Inflammatory macrophage treated with lipopolysaccharide for 1 hour (primary cell): ENCODE measurements at places on chromosomes 11 and 22.
A peak's percentile ranks its signal among the peaks of the same experiment; 100 is the strongest.

GRCh38 chr11:75238595-75239440 lies 1.8 kb upstream of the TPBGL start:
- DNase-seq: no peak

DNA sequence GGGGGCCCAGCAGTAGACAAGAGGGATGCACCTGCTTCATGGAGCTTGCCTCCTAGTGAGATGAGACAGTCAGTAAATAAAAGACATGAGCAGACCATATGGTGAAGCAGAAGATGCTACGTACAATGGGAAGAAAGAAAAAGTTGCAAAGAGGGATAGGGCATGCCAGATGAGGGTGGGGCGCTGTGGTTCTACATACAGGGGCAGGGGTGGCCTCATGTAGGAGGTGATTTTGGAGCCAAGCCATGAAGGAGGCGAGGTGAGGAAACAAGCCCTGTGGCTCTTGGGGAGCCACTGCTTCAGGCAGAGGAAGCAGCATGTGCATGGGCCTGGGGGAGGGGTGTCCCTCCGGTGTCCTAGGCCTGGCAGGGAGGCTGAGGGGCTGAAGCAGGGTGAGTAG lies 15.2 kb downstream of the NAT10 start:
- no peak for DNase-seq

DNA sequence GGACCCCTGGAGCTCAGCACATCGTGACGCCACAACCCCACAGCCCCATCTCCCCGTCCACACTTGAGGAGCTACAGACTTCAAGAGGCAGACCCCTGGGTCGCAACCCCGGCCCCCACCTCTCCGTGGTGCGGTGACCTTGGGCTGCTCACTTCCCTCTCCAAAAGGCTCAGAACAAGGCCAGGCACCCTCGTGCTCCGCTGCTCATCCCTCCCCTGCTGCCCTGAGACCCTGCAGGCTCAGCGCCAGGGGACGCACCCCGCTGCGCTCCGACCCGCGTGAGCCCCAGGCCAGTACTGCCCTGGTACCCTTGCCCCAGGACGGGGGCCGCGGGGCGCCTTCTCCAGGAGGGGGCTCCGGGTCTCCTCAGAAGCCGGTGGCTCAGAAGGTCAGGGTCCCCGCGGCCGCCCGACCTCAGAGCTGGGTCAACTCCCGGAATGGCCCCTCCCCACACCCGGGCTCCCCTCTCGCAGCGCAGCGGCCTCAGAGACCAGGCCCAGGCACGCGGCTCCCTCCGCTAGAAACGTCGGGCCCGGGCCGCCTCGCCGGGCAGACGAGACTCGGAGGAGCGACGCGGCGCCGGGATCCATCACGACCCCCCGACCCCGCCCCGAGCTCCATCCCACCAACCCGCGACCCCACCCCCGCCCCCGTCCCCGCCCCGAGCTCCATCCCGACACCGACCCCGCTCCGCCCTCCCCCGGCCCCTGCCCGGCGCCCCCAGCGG lies 563 bp downstream of the GATD1 start:
- DNase-seq: peak; percentile 17

DNA sequence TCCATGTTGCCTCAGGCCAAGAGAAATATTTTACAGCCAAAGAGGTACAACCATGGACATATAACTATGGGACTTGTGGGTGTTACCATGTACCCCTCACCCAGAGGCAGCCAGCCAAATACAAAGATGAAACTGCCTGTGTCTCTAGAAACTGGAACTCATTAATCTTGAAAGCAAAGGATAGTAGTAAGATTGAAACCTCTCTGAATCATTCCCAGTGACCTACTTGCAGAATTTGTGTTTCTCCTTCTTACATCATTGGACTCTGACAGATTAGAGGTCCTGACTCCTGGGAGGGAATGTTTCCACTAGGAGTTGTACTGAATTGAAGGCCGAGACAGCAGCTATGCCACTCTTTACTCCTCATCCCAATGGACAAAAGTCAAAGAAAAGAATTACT lies 257.4 kb upstream of the UBASH3B start:
- no peak for DNase-seq

DNA sequence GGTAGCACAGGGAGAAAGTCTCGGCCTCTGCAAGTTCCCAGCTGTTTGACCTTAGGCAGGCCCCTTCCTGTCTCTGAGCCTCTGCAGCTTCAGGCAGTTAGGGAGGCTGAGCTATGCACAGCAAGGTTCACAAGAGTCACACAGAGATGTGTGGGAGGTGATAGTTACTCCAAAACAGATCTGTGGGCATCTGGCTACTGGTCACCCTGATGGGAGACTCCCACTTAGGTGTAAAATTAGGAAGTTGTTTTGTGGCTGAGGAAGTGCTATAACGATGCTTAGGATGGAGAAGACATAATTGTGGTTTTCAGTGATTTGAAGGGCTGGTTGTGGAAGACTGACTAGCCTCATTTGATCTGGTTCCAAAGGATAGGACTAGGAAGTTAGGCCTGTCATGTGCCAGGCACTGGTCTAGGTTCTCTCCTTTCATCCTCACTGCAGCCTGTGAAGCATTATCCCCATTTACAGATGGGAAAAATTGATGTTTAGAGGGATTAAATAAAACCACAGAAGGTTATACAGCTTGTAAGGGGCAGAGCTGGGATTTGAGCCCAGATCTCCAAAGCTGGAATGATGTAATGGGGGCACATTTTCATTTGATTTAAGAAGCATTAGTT lies 13.5 kb downstream of the ACO2 start:
- DNase-seq: peak; percentile 86

DNA sequence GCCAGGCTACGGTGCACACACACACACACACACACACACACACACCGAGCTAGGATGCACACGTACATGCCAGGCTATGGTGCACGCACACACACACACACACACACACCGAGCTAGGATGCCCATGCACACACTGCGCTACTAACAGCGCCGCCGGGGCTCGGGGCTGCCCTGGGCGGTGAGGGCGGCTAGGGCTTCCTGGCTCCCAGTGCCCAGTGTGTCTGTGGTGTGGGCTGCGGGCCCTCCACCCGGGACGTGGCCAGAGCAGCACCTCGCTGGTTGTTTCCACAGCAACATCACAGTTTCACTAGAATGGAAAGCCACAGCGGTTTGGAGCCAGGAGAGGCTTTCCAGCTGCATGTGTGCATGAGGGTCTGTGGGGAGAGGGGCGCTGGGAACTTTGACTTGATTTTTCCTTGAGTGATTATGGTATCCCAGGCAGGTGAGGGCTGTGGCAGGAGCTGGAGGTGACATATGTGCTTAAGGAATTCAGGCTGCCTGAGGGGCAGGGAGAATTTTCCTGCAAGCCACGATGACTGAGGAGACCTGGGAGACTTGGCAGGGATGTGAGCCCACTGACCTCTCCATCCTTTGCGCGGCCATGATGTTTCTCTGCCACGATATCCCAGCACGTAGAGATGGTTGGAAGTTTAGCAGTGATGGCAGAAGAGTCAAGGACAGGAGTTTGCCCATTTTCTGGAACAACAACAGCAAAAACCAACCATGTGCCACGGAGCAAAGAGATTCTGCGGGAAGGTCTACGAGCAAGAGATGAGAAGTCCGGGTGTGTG lies 195.9 kb downstream of the SNX19 start:
- no peak for DNase-seq

GRCh38 chr11:107695446-107695845 lies 16.4 kb downstream of the SLN start:
- no peak for DNase-seq

- DNase-seq: no peak
Observed at GRCh38 chr22:49014227-49015201, 813.2 kb downstream of the BRD1 start.

GRCh38 chr22:46758867-46759290 lies 3.6 kb upstream of the TBC1D22A start:
- peak; percentile 83 for DNase-seq
